ENCODE measurements at places on chromosomes 1 and 21.
A peak's percentile ranks its signal among the peaks of the same experiment; 100 is the strongest.

GRCh38 chr1:52413410-52413989 is 9.1 kb downstream of the PRPF38A start:
- no peak for DNase-seq

DNA sequence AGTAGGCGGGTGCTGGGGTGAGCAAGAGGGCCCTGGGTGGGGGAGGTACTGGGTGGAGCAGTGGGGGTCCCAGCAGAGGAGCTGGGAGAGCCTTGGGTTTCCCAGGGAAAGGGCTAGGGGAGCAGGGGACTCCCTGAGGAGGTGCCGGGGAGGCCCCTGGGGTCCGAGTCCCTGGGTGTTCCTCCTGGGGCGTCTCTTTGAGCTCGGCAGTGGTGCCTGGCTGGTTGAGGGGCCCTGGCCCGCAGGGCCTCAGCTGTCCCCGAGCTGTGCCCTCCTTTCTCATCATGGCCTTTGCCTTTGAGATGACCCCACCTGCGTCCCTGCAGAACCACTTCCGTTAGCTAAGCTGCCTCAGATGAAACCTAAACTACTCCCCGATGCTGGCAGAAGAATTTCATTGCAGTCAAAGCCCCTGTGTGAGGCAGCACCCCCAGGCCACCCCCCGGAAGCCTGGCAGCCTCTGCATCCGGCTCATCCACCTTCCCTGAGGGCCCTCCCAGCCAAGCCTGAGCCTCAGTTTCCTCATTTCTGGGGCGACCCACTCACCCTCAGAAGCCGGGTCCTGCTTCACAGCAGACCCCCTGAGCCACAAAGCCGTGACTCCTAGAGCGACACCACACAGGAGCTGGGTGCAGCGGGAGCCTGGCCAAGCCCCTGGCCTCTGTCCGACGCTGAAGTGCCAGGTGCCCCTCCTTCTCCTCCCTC is 43.5 kb upstream of the TRAPPC10 start:
- no peak for DNase-seq

DNA sequence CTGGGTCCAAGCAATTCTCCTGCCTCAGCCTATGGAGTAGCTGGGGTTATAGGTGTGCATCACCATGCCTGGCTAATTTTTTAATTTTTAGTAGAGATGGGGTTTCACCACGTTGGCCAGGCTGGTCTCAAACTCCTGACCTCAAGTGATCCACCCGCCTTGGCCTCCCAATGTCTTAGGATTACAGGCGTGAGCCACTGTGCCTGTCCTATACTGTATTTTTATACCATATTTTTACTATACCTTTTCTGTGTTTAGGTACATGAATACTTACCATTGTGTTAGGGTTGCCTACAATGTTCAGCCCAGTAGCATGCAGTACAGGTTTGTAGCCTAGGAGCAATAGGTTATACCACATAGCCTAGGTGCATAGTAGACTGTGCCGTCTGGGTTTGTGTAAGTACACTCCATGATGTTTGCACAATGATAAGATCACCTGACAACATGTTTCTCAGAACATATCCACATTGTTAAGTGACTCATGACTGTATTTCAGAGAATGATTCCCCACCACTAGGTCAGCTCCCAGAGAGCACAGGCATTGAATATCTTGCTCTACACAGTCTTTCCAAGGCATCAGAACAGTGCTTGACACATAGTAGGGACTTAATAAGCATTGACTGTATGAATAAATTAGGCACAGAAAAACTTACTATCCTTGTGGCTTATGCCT is 6.0 kb upstream of the CITED4 start:
- DNase-seq, result no peak

- no peak for DNase-seq
Observed at GRCh38 chr1:182235952-182236650, 155.5 kb downstream of the GLUL start.

DNA sequence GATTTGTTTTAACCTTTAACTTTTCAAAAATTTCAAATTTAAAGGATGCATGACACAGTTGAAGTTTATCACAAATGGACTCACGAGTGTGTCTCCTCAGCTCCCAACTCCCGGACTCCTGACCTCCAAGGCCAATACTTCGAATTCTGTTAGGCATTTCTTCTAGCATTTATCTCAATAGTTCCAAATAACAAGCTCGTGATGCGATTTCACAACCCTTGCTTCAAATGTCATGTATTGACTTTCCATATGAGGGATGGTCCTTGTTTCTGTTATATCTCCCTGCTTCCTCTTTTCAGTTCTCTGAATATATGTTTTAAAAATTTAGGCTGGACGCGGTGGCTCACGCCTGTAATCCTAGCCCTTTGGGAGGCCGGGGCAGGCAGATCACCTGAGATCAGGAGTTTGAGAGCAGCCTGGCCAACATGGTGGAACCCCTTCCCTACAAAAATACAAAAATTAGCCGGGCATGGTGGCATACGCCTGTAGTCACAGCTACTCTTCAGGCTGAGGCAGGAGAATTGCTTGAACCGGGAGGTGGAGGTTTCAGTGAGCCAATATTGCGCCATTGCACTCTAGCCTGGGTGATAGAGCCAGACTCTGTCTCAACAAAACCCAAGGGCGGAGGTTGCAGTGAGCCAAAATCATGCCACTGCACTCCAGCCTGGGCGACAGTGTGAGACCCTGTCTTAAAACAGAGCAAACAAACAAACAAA is 52.0 kb upstream of the TINAGL1 start:
- DNase-seq, result no peak

DNA sequence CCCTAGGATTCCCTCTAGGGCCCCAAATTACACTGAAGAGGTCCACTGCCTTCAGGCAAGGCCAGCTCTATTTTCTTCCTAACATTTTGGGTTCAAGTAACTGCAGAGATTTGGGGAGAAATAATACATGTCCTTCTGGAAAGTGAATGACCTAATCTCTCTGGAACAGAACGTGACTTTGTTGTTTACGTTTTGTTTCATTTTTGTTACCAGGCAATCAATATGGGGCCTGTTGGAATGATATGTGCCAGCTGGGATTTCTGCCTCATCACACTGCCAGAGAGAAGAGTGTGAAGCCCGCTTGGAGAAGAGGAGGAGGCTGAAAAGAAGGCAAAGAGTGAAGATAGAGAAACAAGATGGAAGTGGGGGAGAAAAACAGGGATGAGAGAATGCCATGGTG is 116.7 kb downstream of the FASLG start:
- peak; percentile 14 for DNase-seq

- DNase-seq, result peak; percentile 97
Observed at GRCh38 chr1:58618303-58618702, 41.3 kb upstream of the TACSTD2 start.

DNA sequence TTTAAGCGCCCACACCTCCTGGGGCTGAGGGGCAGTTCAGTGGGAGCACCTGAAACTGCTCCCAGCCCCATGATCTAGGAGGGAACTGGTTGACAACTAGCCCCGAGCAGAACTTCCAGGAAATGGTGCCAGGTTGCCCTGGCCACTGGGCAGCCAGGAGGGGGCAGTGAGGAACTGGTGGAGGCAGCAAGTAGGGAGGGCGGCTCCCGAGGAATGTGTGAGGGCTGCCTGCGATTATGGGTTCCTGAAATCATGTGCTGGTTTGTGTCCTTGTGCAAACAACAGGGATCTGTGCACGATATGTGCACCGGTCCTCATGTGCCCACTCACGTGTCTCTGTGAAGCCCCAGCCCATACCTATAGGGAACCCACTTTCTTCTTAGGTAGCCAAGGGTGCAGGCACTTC is 9.9 kb downstream of the GPR3 start:
- peak; percentile 36 for DNase-seq
